T-helper 9 cell (primary cell): ENCODE measurements at places on chromosomes 2 and 18.

DNA sequence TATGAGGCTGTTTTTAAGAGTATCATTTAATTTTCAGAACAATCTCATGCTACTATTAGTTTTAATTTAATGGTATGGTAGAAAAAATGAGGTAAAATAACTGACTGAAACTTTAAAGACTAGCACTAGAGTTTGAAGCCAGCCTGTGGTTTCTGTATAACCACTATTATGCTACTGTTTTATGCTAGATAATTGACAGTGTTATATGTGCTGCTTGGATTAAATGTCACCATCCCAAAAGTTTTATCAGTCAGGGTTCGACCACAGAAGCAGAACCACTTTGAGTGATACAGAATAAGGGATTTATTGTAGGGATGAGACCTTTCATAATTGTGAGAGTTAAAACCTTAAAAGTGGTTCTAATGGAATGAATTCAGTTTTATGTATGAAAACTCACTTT lies 271.6 kb downstream of the PTGR3 start:
- DNase-seq = no peak

GRCh38 chr2:114006460-114006859 lies 116.6 kb downstream of the ACTR3 start:
- DNase-seq = no peak

DNA sequence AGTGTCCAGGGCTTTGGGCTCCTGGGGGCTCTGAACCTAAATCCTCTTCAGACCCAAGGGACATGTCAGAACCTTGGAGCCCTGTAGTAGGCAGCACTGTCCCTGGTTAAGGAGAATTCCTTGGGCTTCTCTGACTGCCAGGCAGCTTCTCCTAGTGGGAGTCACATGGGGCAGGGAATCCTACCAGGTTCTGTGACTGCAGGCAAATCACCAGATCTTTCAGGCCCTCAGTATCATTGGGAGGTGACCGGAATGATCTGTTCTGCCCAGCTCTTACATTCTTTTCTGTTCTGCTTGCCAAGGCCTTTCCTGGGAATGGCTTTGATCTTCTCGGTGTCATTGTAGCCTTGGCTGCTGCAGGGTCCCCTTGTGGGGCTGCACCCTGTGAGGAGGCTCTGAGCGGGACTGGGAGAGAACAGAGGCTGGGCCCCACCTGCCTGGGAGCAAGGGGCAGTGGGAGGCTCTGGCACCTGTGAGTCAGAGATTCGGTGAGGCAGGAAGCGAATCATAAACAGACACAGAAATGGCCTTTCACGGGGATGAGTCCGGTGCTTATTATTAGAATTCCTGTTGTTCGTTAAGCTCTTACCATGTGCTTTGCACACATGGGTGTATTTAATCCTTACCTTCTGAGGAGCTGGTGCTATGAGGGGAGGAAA lies 14.1 kb downstream of the CEP68 start:
- DNase-seq = no peak

DNA sequence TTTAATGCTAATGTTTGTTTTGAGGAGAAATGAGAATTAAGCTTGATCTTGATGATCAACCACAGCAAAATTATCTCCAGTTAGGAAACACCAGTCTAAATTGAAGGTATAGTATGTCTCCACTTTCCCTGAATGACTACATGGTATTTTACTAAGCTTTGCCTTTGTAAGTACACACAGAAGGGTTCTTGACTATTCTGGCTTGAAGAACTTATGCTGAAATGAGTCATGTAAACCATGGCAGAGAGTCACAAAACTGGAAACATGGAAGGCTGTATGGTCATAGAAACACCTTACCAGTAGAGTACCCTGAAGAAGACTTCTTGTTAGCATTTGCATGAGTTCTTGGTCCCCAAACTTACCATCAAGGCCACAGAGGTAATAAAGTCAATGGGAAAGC lies 250.5 kb downstream of the SLC8A1 start:
- DNase-seq = no peak

- no peak for DNase-seq
Measured at GRCh38 chr2:235909358-235909757, 258.8 kb downstream of the GBX2 start.

- no peak for DNase-seq
Measured at GRCh38 chr18:43587538-43588153, 310.4 kb upstream of the SYT4 start.

DNA sequence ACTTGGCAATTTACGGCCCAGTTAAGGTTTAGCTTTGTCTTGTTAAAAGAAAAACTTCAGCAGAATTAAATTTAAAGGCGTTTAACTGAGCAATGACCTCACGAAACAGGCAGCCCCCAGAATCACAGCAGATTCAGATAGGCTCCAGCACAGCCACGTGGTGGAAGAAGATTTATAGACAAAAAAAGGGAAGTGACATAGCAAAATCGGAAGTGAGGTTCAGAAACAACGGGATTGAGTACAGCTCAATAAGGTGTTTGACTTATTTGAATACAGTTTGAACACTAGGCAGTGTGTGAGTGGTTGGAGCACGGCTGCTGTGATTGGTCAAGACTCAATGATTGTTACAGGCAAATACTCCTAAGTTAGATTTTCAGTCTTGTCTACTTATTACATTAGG lies 79.8 kb downstream of the MOGAT1 start:
- no peak for DNase-seq

DNA sequence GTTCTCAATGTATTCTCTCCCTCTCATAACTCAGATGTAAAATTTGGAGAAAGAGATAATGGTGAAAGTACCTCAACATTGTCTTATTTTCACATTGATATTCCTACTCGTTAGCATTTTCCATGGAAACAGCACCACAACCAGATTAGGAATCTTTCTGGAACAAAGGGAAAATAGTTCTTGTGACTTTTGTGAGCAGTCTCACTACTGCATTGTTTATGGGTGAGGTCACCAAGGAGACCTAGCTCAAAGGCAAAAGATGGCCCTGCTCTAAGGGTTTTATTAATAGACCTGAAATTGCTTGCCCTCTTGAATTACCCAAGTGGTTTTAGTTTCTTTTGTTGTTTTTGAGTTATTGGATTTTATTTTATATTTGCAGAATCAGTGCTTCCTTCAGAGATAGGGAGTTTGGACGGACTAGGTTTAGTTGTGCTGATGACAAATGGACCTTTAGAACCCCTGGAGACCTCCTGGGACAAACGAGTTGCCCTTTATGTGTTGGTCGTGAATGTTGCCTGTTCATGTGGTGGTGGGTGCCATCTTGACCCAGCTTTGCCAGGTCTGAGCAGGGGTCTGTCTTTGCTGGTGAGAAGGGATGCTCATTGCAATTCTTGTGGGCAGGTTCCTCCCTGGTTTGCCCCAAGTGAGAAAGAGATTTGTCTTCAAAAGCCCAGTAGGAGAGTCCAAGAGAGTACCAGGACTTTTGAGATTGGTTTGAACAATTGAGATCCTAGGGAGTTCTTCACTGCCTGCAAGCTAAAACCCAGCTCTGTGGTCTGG lies 58.1 kb downstream of the INPP4A start:
- no peak for DNase-seq

- no peak for DNase-seq
Measured at GRCh38 chr18:70132999-70133398, 72.5 kb downstream of the RTTN start.

DNA sequence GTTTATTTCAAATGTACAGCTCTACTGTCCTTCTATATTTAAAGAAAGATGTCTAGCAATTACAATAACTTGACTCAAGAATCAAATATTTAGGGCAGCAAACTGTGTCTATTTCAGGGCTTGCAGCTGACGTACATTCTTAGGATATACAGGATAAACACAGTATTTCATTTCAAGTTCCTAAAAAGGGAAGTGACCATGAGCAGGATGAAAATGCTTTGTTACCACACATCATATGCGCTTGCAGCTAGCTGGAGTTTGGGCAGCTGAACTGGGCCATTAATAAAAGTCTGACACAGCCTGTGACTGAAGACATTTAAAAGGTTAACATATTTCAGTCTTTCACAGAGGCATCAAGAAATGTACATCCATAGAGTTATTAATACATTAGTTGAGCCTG lies 264.6 kb upstream of the TRIB2 start:
- DNase-seq = no peak

DNA sequence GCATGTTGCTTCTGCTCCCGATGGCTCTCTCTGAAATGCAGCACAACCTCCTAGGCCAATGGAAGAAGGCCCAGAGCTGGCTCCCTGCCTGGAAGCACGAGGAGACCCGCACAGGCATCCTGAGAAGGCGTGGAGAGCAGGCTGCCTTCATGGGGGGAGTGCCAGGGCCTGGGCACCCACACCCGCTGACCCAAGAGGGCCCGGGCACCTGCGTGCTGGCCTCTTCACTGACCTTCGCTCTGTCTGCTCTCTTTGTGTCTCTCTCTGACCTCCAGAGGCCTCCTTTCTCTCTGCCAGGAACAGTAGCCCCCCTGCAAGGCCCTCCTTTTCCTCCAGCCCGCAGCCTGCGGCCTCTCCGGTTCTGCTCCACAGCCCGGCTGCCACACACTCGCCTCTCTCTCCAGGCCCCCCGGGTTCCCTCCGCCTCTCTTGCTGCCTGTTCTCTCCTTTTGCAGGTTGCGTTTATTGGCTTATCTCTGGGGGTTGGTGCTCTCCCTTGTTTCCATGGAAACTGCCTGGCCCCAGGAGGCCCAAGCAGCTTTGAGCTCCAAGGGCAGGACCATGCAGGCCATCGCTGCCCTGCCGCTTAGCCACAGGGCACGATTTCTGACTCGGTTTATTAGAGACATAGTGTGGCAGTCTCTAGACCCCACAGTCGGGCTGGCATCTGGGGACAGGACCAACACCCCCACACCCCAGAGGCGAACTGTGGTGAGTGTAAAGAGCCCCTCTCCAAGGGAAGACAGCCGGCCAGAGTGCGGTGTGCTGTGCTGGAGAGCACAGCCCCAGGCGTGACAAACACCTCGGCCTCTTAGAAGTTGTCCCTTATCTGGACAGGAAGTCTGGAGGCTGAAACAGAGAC lies 1.7 kb downstream of the MZT2B start:
- DNase-seq = no peak

DNA sequence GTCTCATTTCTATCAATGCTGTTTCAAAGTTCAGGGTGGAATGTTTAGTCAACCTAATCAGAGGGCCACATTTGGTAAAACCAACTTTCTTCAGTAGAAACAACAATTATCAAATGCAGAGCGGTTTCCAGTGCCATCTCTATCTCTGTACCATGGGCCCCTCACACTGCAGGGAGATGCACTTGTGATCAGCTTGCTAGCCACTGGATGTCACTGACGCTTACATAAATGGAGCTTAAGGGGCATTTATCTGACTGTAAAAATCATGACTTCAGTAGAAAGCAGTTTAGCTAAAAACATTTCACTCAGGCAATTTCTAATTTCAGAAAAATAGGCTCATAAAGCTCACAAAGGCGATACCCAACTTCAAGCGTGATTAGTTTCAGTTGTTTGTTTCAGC lies 678.0 kb downstream of the ZEB2 start:
- DNase-seq = no peak

DNA sequence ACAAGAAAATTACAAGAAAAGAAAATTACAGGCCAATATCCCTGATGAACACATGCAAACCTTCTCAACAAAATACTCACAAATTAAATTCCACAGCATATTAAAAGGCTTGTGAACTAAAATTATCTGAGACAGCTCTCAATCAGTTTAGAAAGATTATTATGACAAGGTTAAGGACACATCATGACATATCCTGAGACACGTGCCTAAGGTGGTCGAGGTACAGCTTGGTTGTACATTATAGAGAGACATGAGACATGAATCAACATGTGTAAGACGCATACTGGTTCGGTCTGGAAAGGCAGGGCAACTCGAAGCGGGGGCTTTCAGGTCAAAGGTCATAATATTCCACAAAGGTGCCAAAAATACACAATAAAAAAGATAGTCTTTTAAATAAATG lies 598.3 kb upstream of the REG3G start:
- DNase-seq = no peak
